ENCODE measurements at places on chromosomes 4 and X.

DNA sequence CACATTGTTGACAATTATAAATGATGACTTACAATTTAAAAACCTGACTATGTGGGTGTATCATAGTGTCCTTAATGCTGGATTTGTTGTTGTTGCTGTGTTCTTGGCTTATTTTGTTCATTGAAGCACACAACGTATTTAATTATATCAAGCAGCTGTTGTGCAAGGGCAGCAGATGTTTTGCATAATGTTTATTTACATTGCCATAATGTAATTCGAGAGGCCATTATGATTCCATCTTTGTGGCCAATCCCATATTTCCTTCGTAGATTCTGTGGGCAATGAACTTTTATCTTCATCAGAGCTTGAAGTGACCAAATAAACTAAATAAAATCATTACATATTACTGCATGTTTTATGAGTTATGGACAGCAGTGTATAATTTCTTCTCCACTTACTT lies 422.6 kb upstream of the GALNTL6 start:
- no peak for DNase-seq

DNA sequence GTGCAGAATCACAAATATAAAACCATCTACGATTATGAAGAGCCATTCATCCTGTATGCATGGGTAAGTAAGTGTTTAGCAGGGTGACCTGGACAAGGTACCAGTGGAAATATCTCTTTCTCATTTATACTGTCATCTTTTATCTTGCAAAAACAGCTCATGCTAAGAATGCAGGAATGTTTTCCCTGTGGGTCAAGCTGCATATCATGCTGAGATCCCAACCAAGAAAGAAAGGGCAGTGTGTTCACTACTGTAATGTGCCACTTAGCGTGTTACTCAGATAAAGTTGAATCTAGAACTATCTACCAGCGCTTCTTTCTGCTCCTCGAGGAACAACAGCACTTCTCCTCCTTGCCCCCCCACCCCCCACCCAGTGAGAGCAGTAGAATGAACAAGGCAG lies 212.7 kb upstream of the TBL1X start:
- DNase-seq: no peak

GRCh38 chr4:61805979-61806378 lies 605.9 kb downstream of the ADGRL3 start:
- no peak for DNase-seq

- DNase-seq: no peak
Measured at GRCh38 chr4:55673424-55673823, 37.3 kb upstream of the NMU start.

- no peak for DNase-seq
Measured at GRCh38 chr4:141395919-141396318, 175.2 kb downstream of the ZNF330 start.

DNA sequence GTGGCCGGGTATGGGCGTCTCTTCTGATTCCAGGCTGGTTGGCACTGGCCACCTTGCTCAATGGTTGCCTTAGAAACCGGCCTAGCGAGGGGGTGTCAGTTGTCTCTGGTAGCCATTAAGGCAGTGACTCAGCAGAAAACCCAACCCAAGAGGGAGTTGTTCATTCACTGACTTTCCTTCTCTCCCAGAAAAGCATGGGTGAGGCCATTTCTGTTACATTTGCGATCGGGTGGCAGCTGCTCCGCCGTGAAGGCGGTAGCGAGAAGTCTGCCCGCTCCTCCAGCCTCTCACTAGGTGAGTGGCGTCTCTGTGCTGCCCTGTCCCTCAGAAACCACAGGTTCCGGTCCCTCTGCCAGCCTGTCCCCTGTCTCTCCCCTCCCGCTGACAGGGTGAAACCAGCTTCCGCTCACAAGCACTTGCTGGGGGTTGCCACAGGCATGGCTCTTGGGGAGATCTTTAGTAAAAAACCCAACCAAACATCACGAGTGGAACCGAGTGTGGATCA lies 17.4 kb downstream of the IRAK1 start:
- DNase-seq: peak; percentile 57

- DNase-seq: no peak
Measured at GRCh38 chrX:41868392-41868977, 54.9 kb downstream of the CASK start.

GRCh38 chrX:125205133-125205917 lies 114.3 kb upstream of the TEX13C start:
- no peak for DNase-seq

DNA sequence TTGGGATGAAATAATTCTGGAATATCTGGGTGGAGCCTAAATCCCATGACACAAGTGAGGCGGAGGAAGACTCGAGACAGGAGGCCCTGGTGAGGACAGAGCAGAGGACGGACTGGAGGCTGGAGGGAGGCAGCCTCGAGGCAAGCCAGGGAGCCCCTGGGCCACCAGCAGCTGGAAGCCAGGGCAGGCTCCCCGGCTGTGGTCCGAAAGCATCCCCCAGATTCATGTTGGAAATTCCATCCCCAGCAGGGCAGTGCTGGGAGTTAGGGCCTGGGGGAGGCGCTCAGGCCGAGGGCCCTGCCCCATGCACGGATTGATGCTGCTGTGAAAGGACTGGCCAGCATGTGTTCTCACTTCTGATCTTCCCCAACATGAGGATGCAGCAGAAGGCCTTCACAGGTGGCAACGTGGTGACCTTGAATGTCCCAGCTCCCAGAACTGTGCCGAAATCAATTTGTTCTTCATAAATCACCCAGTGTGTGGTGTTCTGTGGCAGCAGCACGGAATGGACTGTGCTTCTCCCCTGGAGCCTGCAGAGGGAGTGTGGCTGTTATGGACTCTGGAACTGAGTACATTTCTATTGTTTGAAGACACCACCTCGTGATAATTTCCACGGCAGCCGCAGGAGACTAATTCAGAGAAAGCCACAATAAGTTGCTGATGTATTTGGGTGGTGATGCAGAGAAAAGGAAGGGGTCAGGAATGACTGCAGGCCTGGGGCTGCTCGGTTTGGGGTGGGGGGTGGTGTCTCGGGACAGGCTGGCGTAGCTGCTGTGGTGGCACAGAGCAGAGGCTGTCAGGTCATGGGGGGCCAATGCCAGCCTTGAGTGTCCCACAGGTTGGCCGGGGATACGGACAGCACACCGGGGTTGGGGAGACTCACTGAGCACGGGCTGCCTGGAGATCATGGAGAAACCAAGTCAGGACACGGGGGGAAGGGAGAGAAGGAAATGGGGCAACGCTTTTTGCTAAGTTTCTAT lies 56.9 kb downstream of the PCGF3 start:
- DNase-seq: no peak

DNA sequence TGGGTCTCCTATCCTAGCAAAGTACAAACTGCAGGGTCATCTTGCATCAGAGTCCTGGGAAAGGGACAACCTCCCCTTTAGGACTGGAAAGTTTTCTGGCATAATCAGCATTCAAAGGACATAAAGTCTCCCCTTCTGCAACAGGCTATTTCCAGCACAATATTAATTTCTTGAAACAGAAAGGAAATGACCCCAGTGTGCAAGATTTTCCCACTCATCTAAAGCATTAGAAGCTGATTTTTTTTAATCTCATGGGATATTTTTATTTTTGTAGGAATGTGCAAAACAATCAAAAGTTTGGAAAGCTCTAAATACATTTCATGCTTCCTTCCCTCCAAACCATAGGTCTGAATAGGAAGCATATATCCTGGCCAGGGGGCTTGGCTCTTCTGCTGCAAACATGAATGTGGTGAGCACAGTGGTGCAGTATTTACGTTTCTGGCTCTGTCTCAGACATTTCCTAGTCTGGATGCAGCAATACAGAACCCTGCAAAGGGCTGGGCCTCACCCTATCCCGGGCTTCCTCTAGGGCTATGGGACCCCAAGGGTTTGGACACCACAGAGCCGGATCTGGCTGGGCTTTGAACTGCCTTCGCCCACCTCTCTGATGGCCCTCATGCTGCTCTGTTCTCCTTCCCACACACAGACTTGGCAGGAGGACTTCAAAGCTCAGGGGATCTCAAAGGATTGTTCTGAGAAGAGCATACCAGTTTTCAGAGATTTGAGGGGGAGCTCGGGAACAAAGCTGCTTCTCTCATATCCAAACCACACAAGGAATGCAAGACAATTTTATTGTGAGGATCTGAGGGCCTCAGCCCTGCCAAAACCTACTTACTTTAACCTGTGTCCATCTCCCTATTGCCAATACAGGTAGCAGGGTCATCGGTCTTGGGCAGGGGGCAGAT lies 64.9 kb downstream of the POLR2B start:
- DNase-seq: peak; percentile 77

GRCh38 chr4:139823746-139824145 lies 158.1 kb downstream of the MGST2 start:
- DNase-seq: no peak

DNA sequence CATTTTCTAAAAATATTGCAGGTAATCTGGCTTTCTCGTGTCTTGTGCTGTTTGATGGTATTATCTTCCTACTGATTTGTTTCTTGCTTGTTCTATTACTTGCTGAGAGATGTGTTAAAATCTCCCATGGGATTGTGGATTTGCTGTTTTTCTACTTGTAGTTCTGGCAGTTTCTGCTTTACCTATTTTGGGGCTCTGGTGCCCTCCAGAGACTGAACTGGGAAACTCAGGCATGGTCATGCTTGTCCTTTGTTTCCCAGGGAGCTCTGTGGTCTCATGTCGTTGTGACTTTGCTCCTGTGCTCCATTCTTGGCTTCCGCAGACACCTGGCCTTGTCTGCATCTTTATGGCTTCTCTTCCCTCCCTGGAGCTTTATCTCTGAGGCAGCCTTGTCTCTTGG lies 39.5 kb downstream of the NSD2 start:
- DNase-seq: peak; percentile 33

GRCh38 chr4:52407545-52407944 lies 251.6 kb downstream of the USP46 start:
- DNase-seq: no peak

- DNase-seq: no peak
Measured at GRCh38 chrX:39205467-39205866, 404.2 kb downstream of the MID1IP1 start.

- DNase-seq: no peak
Measured at GRCh38 chr4:96073461-96073860, 233.6 kb downstream of the PDHA2 start.

- no peak for DNase-seq
Measured at GRCh38 chr4:118814891-118815290, 21.0 kb downstream of the SEC24D start.

DNA sequence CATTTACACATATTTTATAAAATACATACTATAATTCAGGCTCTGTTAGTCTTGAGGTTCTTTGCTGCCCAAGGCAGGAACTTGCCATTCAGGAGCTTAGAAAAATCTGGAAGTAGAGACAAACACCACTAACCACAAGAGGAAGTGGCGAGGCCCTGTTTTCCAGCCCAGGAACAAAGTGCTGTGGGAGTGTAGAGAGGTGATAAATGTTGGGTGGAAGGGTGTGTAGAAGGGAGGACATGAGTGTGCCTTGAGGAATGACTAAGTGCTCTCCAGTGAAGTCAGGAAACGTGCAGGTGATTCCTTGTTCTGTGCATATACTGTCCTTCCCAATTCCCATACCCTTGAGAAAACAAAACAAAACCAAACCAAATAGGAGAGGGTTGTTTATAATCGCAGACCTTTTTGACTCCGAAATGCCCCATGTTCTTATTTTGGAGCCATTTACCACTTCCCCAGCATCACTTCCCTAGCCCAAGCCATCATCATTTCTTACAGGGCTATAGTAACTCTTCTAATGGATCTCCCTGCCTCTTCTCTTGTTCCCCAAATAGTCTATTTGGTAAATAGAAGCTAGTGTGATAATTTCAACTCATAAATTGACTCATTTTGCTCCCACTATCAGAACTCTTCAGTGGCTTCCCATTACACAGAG lies 83.2 kb downstream of the GPAT3 start:
- DNase-seq: no peak

DNA sequence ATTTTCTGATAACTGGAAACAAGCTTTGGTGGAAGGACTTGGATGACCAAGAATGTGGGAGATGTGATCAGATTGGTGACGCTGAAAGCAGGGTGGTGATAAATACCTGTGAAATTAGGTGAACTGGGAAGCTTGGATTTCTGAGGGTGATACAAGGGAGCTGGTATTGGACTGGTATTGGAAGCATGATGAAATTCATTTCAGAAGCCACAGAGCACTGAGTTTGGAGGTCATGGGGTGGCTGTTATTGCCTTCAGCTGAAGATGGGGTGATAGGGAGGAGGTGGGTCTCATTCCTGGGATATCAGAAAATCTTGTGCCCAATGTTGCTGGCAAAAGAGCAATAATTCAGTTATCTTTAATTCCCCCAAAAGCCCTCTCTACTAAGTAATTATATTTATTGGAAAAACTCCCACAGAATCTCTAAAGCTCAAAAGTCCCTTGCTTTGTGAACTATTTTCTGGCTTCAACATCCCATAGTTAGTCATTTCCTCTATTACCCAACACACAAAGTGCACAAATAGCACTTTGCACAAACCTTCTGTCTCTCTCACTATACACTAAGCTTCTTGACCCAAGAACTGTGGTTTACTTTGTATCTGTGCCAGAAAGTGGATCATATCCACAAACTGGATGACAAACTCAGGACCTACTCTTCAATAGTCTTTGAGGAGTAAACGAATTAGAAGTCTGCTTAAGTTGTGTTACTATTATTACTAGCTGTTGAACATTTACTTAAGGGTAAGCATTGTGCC lies 23.1 kb upstream of the CAMK2D start:
- DNase-seq: peak; percentile 93

DNA sequence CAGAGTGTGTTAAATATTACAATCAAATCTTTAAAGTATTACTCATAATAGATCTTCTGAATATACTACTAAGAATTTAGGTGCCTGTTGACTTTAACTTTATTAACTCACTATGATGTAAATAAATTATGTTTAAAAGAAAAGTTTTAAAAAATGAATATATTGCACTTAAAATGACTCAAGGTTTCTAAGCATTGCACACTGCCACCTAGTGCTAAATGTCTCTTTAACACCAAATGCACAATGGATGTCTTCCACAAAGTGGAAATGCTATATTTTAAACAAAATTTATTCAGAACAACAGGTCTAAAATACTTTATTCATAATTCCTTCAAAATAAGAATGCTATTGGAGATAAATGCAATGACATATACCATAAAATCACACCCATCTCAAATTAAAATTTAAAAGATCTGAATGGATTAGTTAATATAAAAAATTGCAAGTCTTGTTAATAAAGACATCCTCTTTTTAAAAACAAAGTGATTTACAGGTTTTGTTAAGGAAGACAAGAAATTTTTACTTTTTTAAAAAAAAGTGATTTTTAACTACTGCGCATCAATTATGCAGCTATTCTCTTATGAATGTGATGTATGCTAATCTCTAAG lies 5.5 kb downstream of the INPP4B start:
- no peak for DNase-seq

GRCh38 chr4:104519588-104519987 lies 24.9 kb upstream of the CXXC4 start:
- DNase-seq: no peak

DNA sequence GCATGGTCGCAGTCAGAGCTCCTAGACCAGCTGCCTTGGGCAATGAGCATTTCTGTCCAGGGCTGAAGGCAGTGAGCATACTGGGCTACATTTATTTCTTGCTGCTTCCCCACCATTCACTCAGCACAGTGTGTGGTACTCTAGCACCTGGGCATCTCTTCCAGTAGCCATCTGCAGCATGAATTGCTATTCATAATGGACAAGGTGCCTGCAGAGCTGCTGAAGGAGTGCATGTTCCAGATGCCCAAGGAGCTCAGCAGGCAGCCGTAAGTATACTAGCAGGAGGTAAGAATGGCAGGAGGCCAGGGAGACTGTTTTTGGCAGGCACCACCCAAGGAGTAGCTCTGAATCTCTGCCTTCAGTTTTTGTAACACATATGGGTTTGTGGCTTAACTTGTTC lies 110.4 kb upstream of the RXFP1 start:
- DNase-seq: no peak
